ENCODE measurements at places on chromosomes 4 and X. TPM values are rescaled to one million over a fixed set of nuclear protein-coding genes. Genes with fewer than 3 reads are reported as not detected.

The XAGE2 gene
- total RNA-seq = not detected

DNA sequence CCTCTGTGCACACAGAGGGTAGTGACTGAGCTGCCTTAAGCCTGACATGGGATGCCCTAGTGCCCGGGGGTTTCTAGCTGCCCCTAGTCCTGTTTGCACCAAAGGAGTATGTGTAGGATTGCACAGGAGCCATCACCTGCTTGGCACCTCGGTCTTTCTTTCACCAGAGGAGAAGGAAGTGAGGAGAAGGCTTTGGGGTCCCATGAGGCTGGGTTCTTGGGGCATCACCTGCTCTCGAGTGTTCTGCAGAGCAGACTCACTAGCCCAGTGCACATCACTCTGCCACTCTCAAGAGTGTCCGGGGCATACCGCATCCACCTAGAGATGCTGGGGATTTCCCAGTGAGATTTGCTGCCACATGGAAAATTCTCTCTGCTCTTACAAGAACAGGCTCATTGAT lies 40.5 kb upstream of the GPR78 start:
- no peak for DNase-seq

DNA sequence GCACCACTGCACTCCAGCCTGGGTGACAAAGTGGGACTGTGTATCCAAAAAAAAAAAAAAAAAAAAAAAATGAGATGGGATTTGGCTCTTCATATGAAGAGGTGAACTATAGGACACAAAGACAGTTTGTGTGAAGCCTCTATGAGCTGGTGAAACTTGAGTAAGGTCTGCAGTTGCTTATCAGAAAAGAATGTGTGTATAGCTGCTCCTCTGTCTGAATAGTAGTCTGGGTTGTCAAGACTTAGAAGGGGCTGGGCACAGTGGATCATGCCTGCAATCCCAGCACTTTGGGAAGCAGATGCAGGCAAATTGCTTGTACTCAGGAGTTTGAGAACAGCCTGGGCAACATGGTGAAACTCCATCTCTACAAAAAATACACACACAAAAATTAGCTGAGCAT lies 82.8 kb downstream of the ARSF start:
- no peak for DNase-seq

DNA sequence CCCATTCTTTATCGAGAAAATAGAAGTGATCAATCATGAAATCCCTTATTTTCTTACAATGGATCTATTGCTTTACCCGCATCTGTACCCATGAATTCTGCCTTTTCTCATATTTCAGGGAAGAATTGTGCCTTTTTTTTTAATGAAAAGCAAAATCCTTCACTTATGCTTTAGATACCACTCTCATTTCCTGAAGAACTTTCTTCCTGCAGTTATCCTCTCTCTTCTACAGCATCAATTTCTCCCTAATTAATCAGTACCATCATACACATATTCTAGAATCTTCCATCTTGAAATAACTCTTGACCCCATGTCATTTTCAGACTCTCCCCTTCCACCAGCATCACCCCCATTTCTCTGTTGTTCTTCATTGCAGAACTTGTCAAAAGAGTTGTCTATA lies 26.6 kb downstream of the ARL9 start:
- DNase-seq = no peak

The ZNF630 gene
- total RNA-seq = 1.6 TPM

The CLIC2 gene
- 0.80 TPM for total RNA-seq

DNA sequence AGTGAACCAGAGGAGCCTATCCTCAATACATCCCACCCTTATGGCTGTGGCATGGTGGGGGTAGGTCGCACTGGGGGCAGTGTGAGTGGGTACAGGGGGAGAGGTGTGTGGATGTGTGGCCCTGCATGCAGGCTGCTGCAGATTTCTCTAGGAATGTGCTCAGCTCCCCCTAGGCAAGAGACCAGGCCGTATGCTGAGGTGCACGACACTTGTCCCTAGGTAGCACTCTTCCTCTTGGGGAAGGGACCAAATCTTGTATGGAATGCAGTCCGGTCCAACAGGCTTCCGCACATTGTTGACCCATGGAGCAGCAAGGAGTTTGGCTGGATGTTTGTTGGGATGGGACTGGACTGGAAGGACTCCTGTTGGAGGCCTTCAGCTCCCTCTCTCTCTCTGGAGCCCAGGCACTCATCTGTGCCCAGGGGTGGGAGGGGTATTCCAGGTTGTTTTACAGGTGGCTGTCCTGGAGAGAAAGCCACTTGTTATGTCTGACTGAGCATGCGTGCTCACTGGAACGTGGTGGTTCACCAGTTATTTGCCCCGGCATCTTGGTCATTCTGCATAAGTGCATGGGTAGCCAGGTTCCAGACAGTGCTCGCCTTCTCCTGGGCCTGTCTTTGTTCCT lies 55.1 kb downstream of the NBDY start:
- DNase-seq = no peak

- DNase-seq = no peak
These were observed 2.8 kb downstream of the STAG2 start for GRCh38 chrX:123964156-123964834.

GRCh38 chrX:13050151-13050550 lies 5.7 kb upstream of the FAM9C start:
- no peak for DNase-seq

The ODAPH gene
- not detected for total RNA-seq

DNA sequence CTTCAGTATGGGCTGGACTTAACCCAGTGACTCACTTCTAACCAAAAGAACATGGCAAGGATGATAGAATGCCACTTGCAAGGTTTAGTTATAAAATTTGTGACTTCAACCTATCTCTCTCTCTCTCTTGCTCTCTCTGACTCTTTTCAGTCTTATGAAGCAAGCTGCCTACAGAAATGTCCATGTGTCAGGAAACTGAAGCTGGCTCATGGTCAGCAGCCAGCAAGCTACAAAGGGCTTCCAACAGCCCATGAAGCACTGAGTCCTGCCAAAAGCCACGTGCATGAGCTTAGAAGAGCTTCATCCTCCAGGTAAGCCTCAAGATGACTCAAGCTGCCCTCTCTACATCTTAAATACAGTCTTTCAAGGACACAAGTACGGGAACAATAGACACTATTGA lies 100.3 kb downstream of the HS3ST1 start:
- no peak for DNase-seq

DNA sequence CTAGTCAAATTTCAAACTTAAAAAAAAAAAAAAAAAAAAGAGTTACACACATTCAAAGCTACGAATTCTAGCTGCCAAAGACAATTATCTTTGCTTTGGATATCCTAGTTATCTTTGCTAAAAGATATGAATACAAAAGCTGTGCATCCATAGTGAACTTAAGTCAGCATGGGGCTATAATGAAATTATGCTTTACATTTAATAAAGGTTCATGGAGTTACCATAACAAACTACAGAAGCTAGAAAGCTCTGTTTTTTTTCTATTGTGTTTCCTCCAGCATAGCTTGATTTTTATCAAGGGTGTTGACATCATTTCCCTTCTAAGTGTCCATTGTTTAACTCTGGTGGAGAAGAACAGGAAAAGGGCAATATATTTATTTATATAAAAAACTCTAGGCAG lies 234.1 kb downstream of the ANKRD50 start:
- no peak for DNase-seq

DNA sequence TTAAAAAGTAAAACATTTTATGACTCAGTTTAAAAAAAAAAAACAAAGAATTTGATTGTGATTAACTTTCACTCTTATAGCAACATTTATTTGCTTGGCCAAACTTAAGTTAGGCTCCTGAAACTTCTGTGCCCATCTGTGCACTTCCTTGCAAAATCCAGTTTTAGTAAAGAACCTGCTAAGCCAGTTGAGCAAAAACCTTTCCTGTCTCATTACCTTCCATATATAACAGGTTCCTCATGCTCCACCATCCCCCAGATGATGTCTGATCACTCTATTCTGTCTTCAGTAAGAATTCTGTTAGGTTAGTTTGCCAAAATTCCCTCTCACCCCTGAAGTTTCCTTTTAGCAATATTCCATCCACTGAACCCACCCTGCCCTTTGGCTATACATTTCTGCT lies 1200.5 kb downstream of the C4orf33 start:
- DNase-seq = no peak

The SAGE1 gene
- not detected for total RNA-seq

DNA sequence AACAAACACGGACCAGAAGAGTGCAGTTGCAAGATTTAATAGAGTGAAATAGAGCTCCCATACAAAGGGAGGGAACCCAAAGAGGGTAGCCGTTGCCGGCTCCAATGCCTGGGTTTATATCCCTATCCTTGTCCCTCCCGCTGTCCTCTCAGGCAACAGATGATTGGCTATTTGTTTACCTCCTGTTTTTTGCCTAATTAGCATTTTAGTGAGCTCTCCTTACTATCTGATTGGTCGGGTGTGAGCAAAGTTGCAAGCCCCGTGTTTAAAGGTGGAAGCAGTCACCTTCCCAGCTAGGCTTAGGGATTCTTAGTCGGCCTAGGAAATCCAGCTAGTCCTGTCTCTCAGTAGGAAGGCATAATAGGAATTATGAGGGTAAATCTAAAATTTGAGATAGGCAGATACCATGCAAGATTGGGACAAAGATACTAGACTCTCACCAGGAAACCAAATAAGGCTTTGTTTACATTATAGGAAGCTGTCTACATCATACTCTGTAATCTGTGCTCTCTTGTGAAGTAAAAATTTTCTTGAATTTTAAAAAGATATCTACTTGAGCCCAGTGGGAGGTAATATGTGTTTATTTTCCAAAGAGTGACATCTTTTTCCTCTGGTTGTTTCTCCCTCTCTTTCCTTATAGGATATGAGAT lies 65.9 kb downstream of the ATP10D start:
- DNase-seq = no peak

All from CD8-positive, alpha-beta memory T cell (primary cell).